ENCODE measurements at places on chromosomes 5 and 9. TPM values are rescaled to one million over a fixed set of nuclear protein-coding genes. Genes with fewer than 3 reads are reported as not detected.

The PCDHGA1 gene
- 0.83 TPM for total RNA-seq

The RETREG1 gene
- total RNA-seq, result 49.7 TPM

The SAXO1 gene
- not detected for total RNA-seq

The PPP2R2B gene
- 0.72 TPM for total RNA-seq

The ADRB2 gene
- total RNA-seq, result 4.8 TPM

The FOXD4L4 gene
- 0.67 TPM for total RNA-seq

The FRMD3 gene
- total RNA-seq, result 3.7 TPM

The PDE6A gene
- total RNA-seq, result 0.17 TPM

The CSNK1A1 gene
- 457 TPM for total RNA-seq

The IL9 gene
- total RNA-seq, result not detected

The GNG10 gene
- total RNA-seq, result 52.9 TPM

The ADRA1B gene
- total RNA-seq, result 0.67 TPM

The OR1Q1 gene
- not detected for total RNA-seq
